ENCODE measurements at places on chromosomes 11 and 22.

DNA sequence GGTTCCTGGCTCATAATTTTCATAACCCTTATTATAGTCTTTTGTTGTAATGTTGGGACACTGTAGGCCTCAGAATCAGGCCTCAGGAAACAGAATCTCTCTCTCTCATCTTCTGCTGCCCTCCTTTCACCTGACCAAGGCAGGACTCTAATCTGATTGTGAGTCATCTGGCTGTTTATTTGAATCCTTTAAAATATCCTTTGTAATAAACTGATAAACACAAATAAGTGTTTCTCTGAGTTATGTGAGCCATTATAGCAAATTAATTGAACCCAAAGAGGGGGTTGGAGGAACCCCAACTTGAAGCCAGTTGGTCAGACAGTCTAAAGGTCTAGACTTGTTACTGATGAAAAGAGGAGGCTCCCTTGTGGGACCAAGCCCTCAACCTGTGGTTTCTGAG is 30.6 kb downstream of the ACER3 start:
- no peak for DNase-seq

- DNase-seq: no peak
These were observed 322.5 kb downstream of the NTM start for GRCh38 chr11:131692961-131693360.

GRCh38 chr11:18780329-18780728 is 11.3 kb downstream of the PTPN5 start:
- no peak for DNase-seq

DNA sequence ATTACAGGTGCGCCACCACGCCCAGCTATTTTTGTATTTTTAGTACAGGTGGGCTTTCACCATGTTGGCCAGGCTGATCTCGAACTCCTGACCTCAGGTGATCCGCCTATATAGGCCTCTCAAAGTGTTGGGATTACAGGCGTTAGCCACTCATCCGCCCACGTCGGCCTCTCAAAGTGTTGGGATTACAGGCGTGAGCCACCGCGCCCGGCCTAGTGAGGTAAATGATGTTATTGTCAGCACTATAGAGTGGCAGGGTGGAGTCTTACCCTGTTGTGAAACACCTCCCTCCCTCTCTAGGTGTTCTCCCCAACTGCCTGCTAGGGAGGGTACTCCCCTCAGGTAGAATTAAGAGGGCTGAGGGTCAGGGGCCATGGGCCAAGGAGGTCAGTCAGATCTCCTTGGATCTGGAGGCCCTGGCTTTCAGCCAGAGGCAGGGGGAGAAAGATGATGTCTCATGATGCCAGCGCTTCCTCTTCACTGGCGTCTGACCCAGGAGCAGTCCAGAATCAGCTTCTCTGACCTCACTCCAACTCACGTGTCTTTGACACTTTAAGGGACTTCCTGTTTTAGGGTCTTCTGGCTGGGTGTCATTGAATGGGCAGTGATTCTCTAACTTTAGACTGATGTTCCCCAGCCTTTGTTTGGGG is 2.0 kb downstream of the GGA1 start:
- DNase-seq: no peak

DNA sequence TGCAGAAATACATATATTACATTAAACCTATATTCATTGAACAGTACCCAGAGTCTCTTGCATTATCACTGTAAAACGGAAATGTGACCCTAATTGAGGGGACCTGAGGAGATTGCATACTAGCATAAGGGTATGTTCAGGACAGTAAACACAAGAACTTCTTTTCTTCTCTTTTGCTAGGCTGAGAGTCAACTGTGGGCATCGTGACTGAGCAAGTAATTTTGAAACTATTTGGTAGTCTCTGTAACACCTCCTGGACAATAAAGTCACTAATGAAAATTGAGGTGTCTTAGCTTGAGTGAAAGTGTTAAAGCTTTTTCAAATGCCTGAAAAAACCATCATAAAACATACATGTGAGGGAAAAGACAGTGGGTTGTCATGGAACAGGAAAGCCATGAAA is 90.9 kb downstream of the PDHX start:
- DNase-seq: no peak

GRCh38 chr11:32435942-32436750 is 807 bp upstream of the WT1 start:
- DNase-seq: no peak

- no peak for DNase-seq
These were observed 47.2 kb upstream of the AKIP1 start for GRCh38 chr11:8863838-8864237.

- DNase-seq: no peak
These were observed 102.8 kb upstream of the DRD2 start for GRCh38 chr11:113578033-113578380.

DNA sequence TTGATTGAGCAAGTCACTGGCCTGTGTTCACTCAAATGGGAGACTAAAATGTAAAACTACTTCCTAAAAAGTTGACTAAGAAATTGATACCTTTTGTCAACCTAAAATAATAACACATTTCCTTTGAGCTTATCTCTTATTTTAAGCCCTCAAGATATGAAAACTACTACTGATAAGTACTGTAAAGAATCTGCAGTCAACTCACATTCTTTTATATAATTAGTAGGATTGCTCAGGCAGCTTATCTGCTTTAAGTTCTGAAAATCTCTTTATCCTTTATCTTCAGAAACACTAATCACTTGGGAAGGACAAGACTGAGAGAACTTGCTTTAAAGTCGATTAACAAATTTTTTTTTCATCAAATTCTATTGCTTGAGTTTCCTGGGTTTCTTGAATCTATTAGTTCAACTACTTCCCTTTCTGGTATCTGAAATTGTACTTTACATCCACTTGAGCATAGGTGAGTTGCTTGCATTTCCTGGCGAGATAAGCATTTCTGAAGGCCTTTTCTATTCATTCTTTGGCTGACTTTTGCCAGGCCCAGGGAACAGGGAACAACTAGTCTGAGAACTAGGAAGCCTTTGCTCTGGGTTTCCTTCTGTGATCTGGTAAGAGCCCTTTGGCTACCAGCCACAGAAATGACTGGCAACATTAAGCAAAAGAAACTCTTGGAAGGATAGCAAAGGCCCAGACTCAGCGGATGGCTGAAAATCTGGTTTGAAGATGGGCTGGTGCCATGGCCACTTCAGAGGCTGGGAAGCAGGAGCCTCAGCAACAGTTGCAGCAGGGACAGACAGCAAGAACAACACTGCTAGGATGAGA is 19.3 kb upstream of the CSRP3 start:
- peak; percentile 58 for DNase-seq

DNA sequence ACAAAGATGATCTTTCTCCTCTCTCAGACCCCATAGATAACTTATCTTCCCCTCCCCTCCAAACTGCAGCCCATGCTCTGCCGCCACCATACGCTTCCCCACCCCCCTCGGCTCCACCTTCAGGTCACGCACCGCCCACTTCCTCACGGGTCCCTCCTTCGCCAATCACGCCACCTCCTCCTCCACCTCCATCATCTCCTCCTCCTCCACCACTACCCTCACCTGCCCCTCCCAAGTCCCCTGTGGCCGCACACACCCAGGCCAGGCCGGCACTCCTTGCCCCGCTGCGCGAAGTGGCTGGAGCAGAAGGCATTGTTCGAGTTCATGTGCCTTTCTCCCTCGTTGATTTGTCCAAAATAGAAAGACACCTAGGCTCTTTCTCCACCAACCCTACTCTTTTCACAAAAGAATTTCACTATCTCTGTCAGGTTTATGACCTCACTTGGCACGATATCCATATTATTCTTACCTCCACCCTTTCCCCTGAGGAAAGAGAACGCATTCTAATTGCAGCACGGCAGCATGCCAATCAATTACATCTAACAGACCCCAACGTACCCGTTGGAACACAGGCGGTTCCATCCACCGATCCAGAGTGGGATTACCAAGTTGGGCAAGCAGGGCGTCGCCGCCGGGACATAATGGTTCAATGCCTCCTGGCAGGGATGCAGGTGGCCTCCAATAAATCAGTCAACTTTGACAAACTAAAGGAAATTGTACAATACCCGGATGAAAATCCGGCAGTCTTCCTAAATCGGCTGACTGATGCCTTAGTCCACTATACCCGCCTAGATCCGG is 12.3 kb upstream of the OR56A3 start:
- no peak for DNase-seq

DNA sequence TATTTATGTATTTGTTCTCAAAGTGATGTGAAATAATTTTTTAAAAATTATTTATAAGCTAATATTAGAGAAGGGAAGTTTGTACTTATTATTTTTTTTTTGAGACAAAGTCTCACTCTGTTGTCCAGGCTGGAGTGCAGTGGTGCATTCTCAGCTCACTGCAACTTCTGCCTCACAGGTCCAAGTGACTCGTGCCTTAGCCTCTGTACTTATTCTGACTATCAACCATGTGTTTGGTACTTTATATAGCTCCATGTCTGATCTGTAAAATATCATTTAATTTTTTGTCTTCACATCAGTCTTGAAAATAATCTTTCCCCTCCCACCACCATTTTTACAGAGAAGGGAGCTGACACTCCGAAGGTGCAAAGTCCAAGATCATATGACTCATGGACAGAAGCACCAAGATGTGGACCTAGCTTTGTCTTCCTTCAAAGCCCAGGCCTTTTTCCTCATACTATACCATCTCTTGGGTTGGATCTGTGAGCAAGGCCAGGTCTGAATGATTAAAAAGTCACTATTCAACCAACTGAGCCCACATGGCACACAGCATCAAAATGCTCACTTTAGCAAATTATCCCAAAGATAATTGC is 32.4 kb upstream of the EED start:
- no peak for DNase-seq

GRCh38 chr22:27760474-27760873 is 41.1 kb downstream of the MN1 start:
- DNase-seq: no peak

GRCh38 chr22:40855979-40856512 is 393 bp downstream of the ST13 start:
- DNase-seq: no peak

DNA sequence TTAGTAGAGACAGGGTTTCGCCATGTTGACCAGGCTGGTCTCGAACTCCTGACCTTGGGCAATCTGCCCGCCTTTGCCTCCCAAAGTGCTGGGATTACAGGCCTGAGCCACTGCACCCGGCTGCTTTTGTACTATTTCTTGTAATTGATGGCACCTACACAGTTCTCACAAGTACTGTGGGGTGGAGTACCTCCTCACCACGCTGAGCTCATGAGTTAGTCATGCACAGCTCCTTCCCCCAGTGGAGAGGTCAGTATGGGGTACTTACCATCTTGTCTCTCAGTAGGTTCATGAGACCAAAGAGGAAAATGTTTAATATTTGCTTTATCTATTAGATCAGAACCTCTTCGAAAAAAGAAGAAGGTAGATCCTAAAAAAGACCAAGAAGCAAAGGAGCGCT is 2.1 kb downstream of the MRPL40 start:
- DNase-seq: no peak

GRCh38 chr22:46070803-46071450 is 79.4 kb upstream of the PPARA start:
- DNase-seq: no peak

DNA sequence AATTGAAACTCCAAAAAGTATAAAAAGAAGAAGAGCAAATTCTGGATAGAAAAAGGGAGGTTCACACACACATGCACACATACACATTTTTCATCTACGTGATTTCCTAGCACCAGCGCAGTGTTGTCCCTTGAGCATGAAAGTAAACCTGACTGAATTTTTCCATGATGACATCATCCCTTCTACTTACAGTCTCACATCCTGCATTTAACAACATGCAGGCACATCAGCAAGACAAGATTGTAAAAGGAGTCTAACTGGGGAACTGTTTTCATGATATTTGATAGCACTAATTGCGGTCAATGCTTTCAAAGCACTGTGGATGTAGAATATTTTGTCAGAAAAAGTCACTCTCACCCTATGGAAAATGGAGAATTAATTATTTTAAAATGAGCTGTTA is 36.6 kb downstream of the GAS2 start:
- DNase-seq: peak; percentile 54

DNA sequence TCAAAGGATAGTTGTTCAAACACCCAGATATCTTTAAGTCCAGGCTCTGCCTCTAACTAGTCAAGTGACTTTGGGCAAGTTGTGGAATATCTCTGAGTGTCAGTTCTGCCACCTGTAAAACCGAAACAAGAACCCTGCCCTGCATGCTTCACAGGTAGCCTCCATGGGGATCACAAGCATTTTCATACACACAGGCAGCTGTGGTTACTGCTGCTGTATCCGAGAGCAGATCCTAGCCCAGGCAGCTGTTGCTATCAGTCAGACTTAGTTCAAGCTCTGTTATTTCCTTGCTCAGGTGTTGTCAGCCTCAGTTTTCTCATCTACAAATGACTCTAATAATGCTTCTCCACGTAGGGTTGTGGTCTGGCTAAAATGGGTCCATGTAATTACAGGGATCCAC is 6.5 kb upstream of the RASD2 start:
- no peak for DNase-seq

DNA sequence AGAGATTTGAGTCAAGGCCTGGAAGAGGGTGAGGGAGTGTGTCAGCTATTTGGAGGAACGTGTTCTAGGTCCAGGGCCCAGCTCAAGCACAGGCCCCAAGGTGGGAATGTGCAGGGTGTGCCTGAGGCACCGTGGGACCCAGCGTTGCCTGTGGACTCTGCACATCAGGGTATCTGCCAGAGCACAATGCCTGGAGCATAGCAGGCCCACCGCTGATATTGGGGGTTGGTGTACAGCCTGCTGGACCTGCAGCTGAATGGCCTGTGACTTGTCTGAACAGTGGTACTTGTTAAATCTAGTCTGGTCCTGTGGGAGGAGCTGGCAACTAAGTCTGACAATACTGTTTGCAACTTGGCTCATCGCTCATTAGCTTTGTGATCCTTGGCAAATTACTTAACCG is 131.7 kb downstream of the GRIK4 start:
- no peak for DNase-seq

DNA sequence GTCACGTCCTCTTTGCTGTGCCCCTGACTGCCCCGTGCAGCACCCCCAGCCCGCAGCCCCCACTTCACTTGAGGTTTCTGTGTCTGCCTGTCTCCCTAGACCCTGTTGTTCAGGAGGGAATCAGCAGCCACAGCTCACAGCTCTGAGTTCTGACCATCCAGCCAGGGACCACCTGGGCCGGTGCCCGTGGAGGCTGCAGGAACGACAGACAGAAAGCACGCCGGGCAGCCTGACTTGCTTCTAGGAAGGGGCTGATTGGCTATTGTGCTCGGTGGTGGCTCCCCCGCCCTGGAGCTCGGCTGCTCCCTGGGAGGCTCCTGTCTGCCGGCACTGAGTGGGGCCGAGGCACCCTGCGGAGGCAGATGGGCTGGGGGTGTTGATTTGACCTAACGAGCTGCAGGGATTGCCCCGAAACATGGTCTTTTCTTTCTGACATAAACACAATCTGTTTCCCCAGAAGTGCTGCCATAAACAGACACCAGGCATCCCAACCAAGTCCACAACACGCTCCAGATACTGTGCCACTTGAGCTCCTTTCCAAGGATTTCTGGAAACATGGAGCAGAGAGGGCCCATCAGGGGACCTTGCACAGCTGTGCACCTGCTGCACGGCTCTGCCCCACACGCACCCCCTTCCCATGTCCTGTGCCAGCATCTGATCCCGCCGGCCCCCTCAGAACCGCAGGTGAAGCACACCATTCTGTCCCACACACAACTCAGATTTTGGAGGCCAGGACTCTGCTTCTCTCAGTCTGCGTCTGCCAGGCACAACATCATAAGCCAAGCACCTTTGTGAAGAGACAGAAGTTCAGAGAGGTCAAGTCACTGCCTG is 855.9 kb downstream of the TBC1D22A start:
- DNase-seq: peak; percentile 63

Measured in NCI-H446 treated with DMSO at 0.1 percent for 48 hours (cell line).